Bronchus fibroblast of lung (primary cell): ENCODE measurements at places on chromosomes 13 and 19. TPM values are rescaled to one million over a fixed set of nuclear protein-coding genes. Genes with fewer than 3 reads are reported as not detected.

The UHRF1 gene
- total RNA-seq: 98.0 and 99.6 TPM in 2 replicates

The MAST1 gene
- 0.17 and 0.89 TPM in 2 replicates for total RNA-seq

The GJA3 gene
- total RNA-seq: 0.30 and 0.34 TPM in 2 replicates

The BEST2 gene
- total RNA-seq: not detected in 2 replicates

The CRTC1 gene
- total RNA-seq: 1.2 and 2.0 TPM in 2 replicates

The LRRC63 gene
- total RNA-seq: 0.15 TPM in 1 of 2 replicates, not detected in the other

The FAM124A gene
- total RNA-seq: 0.15 and 0.34 TPM in 2 replicates

The ZNF793 gene
- 1.8 and 2.7 TPM in 2 replicates for total RNA-seq

The LRRC8E gene
- total RNA-seq: 3.7 and 5.9 TPM in 2 replicates

The OR7C1 gene
- total RNA-seq: not detected in 2 replicates

The MISP gene
- under 0.01 TPM in 1 of 2 replicates, not detected in the other for total RNA-seq

The COL4A1 gene
- 45.5 and 55.0 TPM in 2 replicates for total RNA-seq

The CLN5 gene
- total RNA-seq: 15.1 and 17.7 TPM in 2 replicates

The ZNF470 gene
- 0.59 and 1.2 TPM in 2 replicates for total RNA-seq

The BRME1 gene
- total RNA-seq: under 0.01 and 0.17 TPM in 2 replicates

The RFPL4AL1 gene
- not detected in 2 replicates for total RNA-seq

The LRG1 gene
- not detected in 2 replicates for total RNA-seq

The PDX1 gene
- total RNA-seq: not detected in 2 replicates

The ARGLU1 gene
- 19.0 and 26.1 TPM in 2 replicates for total RNA-seq

The CYP2F1 gene
- not detected in 2 replicates for total RNA-seq

The C19orf67 gene
- not detected in 2 replicates for total RNA-seq

The NUP58 gene
- total RNA-seq: 35.5 and 39.2 TPM in 2 replicates

The ZNF726 gene
- 4.4 and 6.2 TPM in 2 replicates for total RNA-seq

The FAAP24 gene
- 4.3 and 7.2 TPM in 2 replicates for total RNA-seq

The CACNA1A gene
- total RNA-seq: 0.15 and 0.17 TPM in 2 replicates

The MIR17HG gene
- total RNA-seq: 1.6 and 4.2 TPM in 2 replicates

The SIGLEC8 gene
- total RNA-seq: not detected in 2 replicates

The RNF17 gene
- 0.50 and 0.89 TPM in 2 replicates for total RNA-seq

The NCR1 gene
- not detected in 2 replicates for total RNA-seq

The GNA15 gene
- not detected in 2 replicates for total RNA-seq

The ZNF837 gene
- 0.89 and 2.4 TPM in 2 replicates for total RNA-seq

The RASIP1 gene
- total RNA-seq: 8.3 and 8.7 TPM in 2 replicates

The KRTDAP gene
- not detected in 2 replicates for total RNA-seq

The KANK2 gene
- total RNA-seq: 168 and 234 TPM in 2 replicates

The CYP4F2 gene
- not detected in 2 replicates for total RNA-seq

The FLT3 gene
- not detected in 2 replicates for total RNA-seq

The GARRE1 gene
- total RNA-seq: 8.8 and 10.8 TPM in 2 replicates

The TLE2 gene
- 0.45 and 2.5 TPM in 2 replicates for total RNA-seq

The SSC5D gene
- total RNA-seq: 0.89 and 1.7 TPM in 2 replicates

The SHANK1 gene
- 0.84 and 1.8 TPM in 2 replicates for total RNA-seq

The SBNO2 gene
- total RNA-seq: 31.4 and 35.2 TPM in 2 replicates

The ZNF823 gene
- total RNA-seq: 3.4 and 3.9 TPM in 2 replicates
